ENCODE measurements at places on chromosomes 16 and 17.
A peak's percentile ranks its signal among the peaks of the same experiment; 100 is the strongest.

- no peak for DNase-seq
These were observed 99.4 kb downstream of the CYLD start for GRCh38 chr16:50841081-50841886.

DNA sequence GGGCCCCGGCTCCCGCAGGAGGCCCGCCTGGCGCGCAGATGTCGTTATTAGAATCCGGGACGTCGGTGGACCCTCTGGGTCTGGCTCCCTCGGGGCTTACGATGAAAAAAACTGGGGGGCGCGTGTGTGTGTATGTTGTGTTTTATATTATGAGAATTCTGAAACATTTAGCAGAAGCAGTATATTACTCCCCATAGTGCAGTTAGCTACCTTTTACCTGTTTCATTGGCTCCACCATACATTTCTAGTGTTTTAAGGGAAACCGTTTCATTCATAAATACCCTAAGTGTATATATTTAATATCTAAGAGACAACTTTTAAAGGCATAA, 486 bp upstream of the DNAJA2 start:
- peak; percentile 32 for DNase-seq

GRCh38 chr16:73186752-73187601, 139.0 kb upstream of the ZFHX3 start:
- no peak for DNase-seq

DNA sequence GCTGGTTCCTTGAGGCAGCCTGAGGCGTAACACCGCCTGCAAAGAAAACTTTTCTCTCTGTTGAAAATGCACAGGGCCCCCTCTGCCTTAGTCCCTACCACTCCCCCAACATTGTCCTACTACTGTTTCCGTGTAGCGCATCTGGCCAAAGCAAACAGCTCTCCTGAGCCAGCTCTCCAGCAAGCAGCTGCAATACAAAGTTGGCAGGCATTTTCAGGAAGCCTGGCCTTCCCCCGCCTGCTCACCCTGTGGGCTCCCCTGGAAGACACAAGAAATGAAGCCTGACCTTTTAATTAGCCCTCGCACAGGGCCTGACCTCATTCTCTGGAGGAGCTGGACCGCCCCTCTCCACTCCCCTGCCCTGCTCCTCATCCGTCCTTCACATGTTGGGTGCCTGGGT, 66.7 kb downstream of the SOX9 start:
- DNase-seq: no peak

DNA sequence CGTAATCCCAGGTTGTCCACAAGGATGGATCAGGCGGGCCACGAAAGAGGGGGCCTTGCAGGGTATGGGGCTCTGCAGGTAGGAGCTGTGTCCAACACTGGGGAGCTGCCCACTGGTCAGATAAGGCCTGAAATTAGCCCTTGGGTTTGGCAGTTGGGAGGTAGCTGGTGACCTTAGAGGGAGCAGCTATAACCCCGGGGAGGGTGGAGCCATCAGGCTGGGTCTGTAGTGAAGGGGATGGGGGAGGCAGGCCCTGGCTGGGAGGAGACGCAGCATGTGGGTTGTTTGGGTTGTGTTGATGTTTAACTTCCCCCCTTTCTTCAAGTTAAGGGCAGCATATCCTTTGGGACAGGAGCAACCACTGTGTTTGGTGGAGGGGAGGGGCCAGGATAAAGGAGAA, 5.9 kb downstream of the MLLT6 start:
- no peak for DNase-seq

GRCh38 chr17:68020409-68020756, 15.2 kb upstream of the KPNA2 start:
- DNase-seq: peak; percentile 42

- DNase-seq: no peak
These were observed 6.2 kb downstream of the MT2A start for GRCh38 chr16:56614549-56614991.

- no peak for DNase-seq
These were observed 65.3 kb downstream of the MEAK7 start for GRCh38 chr16:84438971-84439696.

- DNase-seq: no peak
These were observed 131.5 kb downstream of the SNX11 start for GRCh38 chr17:48238933-48239602.

DNA sequence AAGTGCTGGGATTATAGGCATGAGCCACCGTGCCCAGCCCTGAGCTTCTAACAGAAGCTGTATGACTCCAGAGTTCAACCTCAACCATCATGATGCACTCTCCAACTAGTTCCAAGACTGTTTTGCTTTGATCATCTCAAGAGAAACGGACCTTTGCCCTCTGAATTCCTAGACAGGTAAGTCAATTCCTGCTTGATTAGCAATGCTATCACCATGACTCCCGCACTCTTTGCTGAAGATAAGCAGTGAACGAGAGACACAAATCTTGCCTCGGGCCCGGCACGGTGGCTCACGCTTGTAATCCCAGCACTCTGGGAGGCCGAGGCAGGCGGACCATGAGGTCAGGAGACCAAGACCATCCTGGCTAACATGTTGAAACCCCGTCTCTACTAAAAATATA, 22.2 kb downstream of the ANKFY1 start:
- DNase-seq: no peak

DNA sequence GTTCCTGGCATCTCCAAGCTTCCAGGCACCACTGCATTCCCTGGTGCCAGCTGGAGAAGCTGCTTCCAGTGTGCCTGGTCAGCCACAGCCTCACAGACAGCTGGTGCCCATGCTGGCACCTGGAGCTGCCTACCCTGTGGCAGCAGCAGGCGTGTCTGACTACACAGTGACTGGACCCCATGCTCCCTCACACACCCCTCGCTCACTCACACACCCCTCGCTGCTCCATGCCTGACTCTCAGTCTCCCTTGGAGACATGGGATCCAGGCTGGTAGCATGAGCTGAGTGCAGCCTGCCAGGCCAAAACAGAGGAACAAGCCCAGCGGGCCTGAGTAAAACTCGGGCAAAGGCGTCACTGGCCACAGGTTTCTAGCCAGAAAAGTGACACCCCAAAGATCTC, 59.1 kb upstream of the SMIM36 start:
- DNase-seq: no peak

GRCh38 chr16:67179421-67180080, 4.2 kb downstream of the MATCAP1 start:
- DNase-seq: no peak

GRCh38 chr16:19875900-19876299, 8.7 kb downstream of the GPRC5B start:
- DNase-seq: no peak

DNA sequence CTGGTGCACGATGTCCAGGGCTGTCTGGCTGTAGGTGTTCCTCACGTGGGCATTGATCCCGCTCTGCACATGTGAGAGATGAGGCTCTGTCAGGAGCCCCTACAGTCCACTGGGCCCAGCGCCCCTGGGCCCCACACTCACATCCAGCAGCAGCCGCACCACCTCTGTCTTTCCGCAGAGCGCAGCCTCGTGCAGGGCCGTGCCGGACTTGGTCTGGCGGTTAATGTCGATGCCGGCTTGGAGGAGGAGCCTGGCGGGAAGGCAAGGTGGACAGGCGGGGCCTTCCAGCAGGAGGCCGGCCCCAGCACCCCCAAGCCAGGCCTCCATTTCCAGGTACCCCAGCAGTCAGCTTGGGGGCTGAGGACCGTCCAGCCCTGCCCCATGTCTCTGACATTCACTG, 9.2 kb downstream of the CASKIN1 start:
- no peak for DNase-seq

DNA sequence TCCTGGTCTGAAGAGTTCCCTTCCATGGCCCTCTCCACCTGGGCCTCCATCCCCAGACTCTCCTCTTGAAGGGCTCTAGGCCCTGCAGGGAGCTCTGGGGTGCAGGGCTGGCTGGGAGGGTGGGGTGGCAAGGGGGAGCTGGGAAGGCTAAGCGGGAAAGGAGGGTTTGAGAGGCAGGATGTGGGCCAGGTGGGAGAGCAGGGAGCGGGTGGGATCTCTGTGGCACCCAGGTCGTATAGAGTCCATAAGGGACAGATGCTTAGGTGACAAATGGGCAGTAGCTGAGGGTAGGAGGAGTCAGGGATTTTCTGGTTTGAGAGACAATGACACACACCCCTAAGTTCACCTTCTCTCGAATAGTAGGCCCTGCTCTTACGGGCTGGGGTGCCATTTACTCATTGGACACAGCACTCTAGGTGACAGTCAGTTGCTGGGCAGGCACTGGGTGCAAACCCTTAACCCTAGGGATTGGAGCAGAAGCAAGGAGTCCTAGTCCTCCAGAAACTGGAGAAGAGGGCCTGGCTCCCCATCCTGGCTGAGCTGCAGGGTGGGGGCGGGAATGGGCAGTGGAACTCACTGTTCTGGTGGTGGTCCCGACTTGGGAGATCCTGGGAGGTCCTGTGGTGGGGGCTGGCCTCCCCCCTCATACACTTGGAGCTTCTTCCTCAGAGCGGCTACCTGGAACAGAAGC, 15.3 kb downstream of the KIF18B start:
- DNase-seq: no peak

GRCh38 chr16:83302853-83303252, 504.9 kb upstream of the HSBP1 start:
- no peak for DNase-seq

- peak; percentile 56 for DNase-seq
These were observed 58.1 kb downstream of the CYB5B start for GRCh38 chr16:69482410-69482991.

GRCh38 chr17:5031365-5032082, 3.7 kb downstream of the SLC52A1 start:
- DNase-seq: peak; percentile 67

DNA sequence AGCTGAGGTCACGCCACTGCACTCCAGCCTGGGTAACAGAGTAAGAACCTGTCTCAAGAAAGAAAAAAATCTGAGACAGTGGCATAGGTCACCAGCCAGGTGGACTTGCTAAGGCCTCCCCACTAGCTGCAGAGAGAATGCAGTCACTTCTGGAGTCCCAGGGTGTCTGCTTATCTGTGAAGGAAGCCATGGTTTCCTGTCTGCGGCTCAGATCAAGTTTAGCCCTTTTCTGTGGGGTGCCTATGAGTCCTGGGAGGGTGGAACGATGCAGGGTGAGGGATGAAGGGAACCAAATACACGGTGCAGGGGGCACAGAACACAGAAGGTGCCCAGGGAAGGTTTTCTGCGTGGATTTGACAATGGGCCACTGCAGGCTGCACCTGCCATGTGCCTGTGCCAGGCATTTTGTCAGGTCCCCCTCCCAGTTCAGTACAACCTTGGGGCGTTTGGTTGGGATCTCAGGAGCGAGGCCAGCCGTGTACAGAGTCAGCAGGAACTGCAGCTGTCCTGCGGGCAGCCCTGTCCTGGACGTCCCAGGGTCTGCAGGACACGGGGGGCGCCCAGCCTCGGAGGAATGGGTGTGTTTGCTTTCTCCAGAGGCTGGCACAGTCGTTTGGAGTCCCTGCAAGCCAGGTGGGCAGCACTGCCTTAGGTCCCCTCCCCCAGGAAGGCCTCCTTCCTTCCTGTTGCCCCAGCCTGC, 41.8 kb downstream of the RAB11FIP4 start:
- no peak for DNase-seq

DNA sequence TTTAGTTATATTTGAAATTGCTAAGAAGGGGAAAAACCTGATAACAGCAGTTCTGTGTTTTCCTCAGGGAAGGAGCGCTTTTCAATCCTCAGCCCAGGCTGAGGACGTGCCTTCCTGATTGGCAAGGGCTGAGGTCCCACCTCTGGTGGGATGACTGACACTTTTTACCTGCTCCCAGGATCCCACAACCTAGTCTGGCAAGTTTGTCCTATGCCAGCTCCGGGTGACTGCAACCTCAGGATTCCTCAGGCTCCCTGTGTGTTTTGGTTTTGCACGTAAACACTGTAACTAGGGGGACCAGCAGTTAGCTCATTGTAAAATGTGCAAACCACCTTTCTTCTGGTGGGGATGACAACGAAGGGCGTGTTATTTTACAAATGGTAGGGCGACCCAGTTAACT, 7.5 kb downstream of the MARCHF10 start:
- no peak for DNase-seq

- no peak for DNase-seq
These were observed 13.8 kb upstream of the SP6 start for GRCh38 chr17:47864791-47865216.

GRCh38 chr17:83162035-83162745, 82.8 kb downstream of the METRNL start:
- DNase-seq: no peak

GRCh38 chr17:83171661-83172060, 92.3 kb downstream of the METRNL start:
- no peak for DNase-seq

DNA sequence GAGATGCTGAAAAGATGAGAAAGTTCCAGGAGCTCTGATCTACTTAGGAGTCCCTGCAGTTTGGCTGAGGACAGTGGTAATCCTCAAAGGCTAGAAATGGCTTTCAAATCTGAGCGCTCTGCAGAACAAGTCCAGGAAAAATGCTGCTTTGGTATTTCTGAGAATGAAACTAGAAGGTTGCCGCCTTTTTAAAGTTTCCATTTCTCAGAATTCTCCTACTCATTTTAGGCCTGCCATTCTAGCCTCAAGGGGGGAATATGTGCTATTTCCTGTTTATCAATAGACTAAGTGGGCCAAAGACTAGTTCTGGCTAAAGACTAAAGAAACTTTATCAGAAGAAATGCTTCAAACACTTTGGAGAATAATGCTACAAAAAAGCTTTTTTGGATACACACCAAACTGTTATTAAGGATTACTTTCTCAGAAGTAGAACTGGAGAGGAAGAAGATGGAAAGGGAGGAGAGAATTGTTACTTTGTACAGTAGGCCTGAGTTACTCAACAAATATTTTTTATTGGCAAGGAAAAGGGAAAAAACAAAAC, at the start of gene SLFN12L:
Gene SLFN12L, minus strand, starts transcription at position 78 of the 541 bp plus-strand sequence. CDS start 15,314 bp downstream, outside the sequence.
- DNase-seq: no peak

DNA sequence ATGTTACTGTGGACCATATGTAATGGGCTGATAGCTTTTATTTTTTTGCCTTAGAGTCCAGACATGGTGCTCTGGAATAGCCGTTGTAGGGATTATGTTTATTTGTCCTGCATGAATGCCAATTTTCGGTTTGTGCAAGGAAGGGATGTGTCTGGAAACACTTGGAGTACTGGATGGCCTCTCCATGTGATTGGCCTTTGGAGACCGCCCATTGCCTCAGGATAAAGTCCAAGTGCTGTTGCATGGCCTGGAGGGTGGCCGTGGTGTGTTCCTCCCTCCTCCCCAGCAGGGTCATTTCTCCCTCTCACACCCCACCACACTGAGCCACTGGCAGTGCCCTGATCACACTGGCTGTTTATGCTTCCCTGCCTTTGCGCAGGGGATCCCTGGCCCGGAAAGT, 93.9 kb downstream of the MSI2 start:
- DNase-seq: no peak

- DNase-seq: no peak
These were observed 1.1 kb downstream of the RUNDC3A start for GRCh38 chr17:44309472-44309871.

GRCh38 chr17:10025976-10026901, 121.2 kb upstream of the RCVRN start:
- no peak for DNase-seq

DNA sequence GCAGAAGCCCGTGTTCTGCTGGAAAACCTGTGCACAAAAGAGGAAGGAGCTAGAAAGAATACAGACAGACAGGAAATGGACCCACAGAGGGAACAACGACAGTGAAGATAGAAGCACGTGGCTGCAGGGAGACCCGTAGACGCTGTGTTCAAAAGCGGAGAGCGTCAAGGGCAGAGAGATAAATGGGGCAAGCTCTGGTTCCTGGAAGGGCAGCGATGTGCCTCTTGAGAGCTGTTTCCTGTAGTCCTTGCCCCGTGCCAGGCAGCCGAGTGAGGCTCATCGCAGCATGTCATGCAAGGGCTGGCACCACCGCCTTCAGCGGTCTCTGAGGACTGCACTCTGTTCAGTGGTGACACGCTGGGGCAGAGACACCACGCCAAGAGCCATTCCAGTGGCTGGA, 43.6 kb upstream of the CACNG5 start:
- DNase-seq: no peak

GRCh38 chr17:66432996-66433551, 130.7 kb downstream of the PRKCA start:
- DNase-seq: no peak

- no peak for DNase-seq
These were observed 6.3 kb upstream of the XPO6 start for GRCh38 chr16:28218109-28218508.
